ENCODE measurements at places on chromosomes 16 and 17. TPM values are rescaled to one million over a fixed set of nuclear protein-coding genes. Genes with fewer than 3 reads are reported as not detected.

The KRT9 gene
- total RNA-seq = not detected

The KRT25 gene
- not detected for total RNA-seq

The ANKFN1 gene
- total RNA-seq = not detected

The ITGA3 gene
- 2.7 TPM for total RNA-seq

The GNG13 gene
- not detected for total RNA-seq

The KRTAP9-8 gene
- not detected for total RNA-seq

The KRTAP4-16 gene
- not detected for total RNA-seq

The KRT12 gene
- total RNA-seq = not detected

The SPATA32 gene
- not detected for total RNA-seq

The CCL3 gene
- total RNA-seq = 2.0 TPM

The RRAD gene
- total RNA-seq = 0.98 TPM

The C1QTNF1 gene
- 15.5 TPM for total RNA-seq

DNA sequence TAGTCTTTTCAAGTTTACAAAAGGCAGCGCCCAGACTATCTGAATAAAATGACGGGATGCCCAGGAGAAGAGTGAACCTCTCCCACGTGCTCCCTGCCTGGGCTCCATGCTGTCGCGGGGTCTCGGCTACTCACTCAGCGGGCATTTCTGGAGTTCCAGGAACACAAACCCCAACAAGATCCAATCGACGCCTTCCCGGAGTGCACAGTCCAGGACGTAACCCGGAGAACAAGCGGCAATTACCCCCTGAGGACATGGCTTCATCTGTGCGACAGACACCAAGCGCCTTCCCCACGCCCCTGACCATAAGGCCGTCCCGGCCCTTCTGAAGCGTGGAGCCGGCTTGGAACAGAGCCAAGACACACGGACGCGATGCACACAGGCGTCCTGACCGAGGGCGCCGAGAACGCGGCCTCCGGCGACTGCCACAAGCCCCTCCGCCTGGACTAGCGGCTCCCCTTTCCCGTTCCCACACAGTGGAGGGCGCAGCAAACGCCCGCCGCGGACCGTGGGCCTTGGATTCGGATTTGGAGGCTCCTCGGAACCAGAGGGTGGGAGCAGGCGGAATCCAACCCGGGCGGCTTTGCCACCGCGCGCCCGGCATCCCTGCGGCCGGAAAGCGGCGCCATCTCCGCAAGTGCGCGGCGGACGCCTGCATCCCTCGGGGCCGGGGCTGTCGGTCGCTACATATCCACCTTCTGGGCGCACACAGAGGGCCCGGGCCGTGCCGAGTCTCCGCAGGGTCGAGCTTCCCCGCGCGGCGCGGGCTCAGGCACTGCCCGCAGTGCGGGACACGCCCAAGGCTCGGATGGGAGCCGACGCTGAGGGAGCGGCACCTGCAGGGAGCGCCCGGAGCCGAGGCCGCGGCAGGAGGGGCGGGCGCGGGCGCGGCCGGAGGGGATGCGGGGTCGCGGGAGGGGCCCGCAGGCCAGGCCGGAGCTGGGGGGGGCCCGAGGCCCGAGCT, 725 bp downstream of the ABCA3 start:
- DNase-seq = peak; percentile 58

- no peak for DNase-seq
Observed at GRCh38 chr17:78672005-78672404, 94.8 kb upstream of the DNAH17 start.

GRCh38 chr16:70453892-70454221, 538 bp upstream of the FCSK start:
- DNase-seq = no peak

DNA sequence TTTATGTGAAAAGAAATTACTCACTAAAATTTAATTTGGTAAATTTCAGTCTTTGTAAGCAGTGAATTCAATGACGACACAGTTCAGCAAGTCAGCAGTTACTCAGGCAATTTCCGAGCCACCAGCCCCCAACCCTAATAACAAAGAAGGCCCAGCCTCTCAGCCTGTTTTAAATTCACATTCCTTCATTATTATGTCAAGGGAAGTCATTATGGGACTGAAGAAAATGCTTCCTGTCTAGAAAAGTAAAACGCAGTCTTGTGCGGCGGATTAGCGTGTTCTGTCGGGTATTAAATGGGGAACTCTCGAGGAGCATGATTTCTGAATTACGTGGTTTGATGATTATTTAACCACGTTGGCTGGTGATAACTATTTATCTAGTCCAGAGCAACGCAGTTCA, 177.6 kb downstream of the AIPL1 start:
- no peak for DNase-seq

DNA sequence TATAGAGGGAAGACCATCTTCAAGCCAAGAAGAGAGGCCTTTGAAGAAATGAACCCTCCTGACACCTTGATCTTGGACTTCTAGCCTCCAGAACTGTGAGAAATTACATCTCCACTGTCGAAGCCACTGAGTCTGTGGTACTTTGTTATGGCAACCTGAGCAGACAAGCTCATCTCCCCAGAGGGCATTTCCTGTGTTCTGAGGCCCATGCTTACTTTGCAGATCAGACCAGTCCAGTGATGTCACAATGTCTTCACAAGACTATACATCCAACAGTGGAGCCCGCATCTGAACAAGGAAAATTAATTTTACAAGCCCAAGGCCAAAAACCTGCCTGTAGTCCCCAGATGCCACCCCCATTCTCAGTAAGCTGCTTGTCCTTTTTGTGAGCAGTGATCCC, 14.8 kb upstream of the C17orf113 start:
- DNase-seq = no peak

DNA sequence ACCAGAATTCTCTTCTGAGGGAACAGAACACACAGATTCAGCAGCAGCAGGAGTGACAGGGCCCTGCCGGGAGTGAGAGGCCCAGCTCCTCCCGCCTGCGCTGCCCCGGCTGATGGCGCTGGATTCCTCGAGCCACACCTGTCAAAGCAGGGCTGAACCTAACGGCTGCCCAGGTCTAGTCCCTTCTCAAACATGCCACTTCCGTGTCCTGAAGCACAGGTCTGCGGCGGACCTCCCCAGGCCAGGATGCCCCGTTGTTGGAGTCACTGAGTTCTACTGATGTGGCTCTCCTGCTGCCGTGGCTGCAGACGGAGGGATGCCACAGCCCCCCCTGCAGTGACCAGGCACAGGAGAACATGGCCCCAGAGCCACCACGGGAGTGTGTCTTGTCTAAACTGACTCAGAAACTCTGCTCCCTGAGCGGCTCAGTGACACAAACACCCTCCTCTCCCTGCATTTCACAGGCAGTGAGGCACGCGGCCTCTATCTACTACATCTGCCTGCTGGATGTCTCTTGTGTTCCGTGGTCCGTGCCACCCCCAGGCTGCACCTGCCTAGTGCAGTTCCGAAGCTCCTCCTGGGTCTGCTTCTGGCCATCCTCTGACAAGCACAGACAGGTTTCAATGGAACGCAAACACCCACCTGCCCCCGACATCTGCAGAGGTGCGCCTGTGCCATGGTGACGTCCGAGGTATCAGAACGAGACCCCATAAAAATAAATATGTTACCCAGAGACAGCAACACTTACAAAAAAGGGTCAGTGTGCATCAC, 44.7 kb upstream of the DNAH17 start:
- no peak for DNase-seq

- DNase-seq = no peak
Observed at GRCh38 chr16:35543486-35543885, 2084.1 kb downstream of the TP53TG3F start.

- no peak for DNase-seq
Observed at GRCh38 chr16:67227567-67227921, 614 bp downstream of the TMEM208 start.

DNA sequence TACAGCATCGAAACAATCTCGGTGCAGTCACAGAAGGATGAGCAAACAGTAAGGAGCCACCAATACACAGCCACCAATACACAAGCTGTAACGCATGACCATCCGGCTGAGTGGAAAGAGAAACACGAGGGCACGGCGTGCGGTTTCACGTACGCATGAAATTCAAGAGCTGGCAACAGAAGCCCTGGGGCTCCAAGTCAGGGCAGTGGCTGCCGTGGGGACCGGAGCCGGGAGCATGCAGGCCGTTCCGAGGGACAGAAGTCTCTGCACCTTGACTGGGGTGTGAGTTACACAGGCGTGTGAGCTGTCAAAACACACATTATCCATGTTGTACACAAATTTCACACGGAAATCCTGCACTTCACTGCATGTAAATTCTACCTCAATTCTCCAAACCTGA, 50.6 kb upstream of the METRNL start:
- peak; percentile 42 for DNase-seq

DNA sequence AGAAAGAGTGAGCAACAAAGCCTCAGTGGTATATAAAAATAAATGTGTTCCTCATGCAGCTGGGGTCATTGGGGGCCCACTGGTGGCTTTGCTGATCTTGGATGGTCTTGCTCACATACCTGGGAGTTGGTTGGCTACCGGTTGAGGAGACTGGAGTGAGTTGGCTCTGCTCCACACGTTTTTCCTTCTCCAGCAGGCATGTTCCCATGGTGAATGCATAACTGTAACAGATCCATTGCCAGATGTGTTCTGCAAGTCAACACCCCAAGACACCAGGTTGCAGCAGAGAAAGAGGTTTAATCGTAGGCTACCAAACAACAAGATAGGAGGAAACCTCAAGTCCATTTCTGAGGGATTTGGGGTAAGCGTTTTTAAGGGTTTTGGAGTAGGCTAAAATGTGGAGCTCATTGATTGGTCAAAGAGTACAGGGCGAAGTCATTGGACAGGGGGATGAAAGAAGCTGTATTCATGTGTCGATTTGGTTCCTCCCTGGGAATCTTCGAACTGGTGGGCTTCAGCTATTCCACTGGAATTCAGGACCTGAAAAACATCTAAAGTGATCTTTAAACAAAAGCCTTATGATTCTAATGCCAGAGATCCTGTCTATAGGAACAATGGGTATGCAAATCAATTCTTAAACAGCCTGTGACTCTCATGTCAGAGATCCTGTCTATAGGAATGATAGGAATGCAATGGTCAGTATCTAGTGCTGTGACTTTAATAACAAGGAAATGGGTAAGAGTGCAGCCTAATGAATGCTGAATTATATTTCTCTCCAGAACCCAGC, 467.5 kb upstream of the C16orf82 start:
- no peak for DNase-seq

- no peak for DNase-seq
Observed at GRCh38 chr17:48510761-48511604, 19.8 kb downstream of the HOXB1 start.

- DNase-seq = no peak
Observed at GRCh38 chr17:61464843-61465180, 12.6 kb downstream of the TBX4 start.

DNA sequence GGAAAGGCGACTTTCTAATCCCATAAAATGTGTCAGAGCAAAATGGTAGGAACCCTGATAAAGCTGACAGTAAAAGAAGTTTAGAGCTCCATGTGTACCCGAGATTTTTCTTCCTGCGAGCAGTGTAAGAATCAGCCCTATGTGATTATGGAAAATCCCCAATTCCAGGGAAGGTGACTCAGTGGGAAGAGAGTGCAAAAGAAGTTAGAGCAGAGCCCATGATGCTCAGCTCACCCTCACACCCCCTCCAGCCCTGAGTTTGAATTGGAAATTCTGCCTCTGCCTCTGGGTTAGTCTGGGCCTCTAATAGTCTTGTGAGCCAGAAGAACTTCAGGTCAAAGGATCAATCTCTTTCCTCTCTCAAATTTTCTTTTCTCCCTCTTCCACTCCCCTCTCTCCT, 12.5 kb downstream of the C17orf78 start:
- DNase-seq = no peak

DNA sequence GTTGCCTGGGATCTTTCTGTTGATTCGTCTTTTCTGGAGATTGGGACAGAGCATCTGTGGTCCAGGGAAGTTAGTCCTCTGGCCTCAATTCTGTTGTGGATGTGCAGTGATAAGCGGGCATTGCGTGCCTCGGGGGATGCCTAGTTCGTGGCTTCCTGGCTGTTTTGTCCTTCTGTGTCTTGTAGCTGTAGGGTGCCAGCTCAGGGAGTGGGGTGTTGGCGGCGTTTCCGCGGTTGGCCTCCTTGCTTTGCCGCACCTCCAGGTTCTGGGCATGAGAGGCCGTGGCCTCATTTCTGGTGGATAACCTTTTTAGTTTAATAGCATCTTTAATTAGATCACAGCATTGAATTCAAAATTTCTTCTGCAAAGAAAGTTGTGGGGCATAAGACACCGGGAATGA, 1.4 kb upstream of the JPT2 start:
- no peak for DNase-seq

DNA sequence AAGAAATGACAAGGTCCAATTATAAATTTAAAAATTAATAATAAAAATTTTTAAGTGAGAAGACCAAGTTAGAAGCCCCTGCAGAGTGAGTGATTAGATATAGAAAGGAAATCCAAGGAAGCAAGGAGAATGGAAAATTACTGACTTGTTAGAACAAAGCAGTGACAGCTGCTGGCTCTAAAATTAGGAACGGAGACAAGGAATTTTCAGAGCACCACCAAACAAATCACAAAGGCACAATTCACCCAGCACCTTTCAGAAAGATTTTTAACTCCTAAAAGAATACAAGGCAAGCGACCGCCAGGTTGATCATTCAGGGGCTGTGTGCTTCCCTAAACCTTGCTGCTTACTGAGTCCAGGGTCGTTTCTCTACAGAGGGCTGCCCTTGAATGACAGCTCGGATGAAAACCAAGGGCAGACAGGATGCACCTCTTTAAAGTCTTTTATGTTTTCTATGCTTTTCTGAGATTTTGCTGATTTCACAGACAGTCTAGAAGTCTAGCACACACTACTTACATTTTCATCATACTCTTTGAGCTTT, 45.4 kb upstream of the GINS3 start:
- no peak for DNase-seq

DNA sequence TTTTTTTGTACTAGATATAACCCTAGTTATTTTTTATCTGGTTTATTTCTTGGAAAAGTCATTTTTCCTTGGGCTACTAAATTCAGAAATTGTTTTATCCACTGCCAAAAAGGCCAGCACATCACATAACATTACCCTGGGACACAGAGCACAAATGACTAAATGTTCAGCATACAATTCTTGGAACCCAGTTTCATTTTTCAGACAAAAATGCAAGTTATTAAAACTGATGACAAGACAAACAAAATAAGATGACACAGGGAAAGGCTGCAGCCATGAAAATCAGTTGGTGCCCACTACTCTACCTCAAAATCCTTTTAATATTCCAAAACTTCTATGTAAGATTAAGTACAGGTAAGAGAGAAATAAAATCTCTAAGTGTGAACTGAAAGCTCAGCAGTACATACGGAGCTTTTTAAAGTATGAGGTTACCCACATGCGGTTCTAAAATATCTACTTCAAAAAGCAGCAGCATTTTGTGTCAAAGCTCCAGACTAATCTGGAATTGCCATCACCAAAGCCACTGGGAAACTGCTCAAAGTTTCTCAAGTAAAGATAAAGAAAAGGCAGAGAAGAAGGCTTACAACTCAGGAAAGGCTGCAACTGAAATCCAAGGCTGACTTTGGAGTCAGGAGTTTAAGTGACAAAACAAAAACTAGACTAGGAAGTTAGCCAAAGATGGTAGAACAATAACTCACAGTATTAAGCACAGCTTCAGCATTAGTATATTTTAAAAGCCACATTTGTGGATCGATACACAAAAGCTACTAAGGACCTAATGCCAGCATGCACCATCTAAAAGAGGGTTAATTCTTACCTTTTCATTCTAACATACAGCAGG, 41.4 kb downstream of the AP1G1 start:
- no peak for DNase-seq

All from left lobe of liver (tissue), 2 donors.